Smooth muscle cell of bladder (primary cell): ENCODE measurements at places on chromosomes 7 and 10. TPM values are rescaled to one million over a fixed set of nuclear protein-coding genes. Genes with fewer than 3 reads are reported as not detected.

The CFAP46 gene
- total RNA-seq: 0.37 and 1.1 TPM in 2 replicates

The MRLN gene
- total RNA-seq: not detected in 2 replicates

The OR2A42 gene
- under 0.01 TPM in 1 of 2 replicates, not detected in the other for total RNA-seq

The TAS2R5 gene
- total RNA-seq: 0.57 and 0.92 TPM in 2 replicates

The SPDYE5 gene
- total RNA-seq: not detected in 2 replicates

The PLEKHA8 gene
- 10.1 and 11.4 TPM in 2 replicates for total RNA-seq

The PHYHIPL gene
- not detected in 2 replicates for total RNA-seq

The CTAGE4 gene
- 0.14 and 0.28 TPM in 2 replicates for total RNA-seq

The GBX1 gene
- not detected in 2 replicates for total RNA-seq

The FRMD4A gene
- total RNA-seq: 8.8 and 10.7 TPM in 2 replicates

The MMRN2 gene
- total RNA-seq: 1.7 and 1.8 TPM in 2 replicates

The FAM13C gene
- total RNA-seq: 0.83 and 0.85 TPM in 2 replicates

The FEZF1 gene
- total RNA-seq: not detected in 2 replicates

The CPN1 gene
- not detected in 2 replicates for total RNA-seq

The RTKN2 gene
- 0.83 and 1.00 TPM in 2 replicates for total RNA-seq

The SRRM3 gene
- 1.1 and 2.0 TPM in 2 replicates for total RNA-seq

The LRRC4 gene
- 0.28 and 0.46 TPM in 2 replicates for total RNA-seq

The NPY4R2 gene
- total RNA-seq: 0.28 TPM in 2 replicates

The OR2A1 gene
- not detected in 2 replicates for total RNA-seq

The VSIR gene
- 15.9 and 23.4 TPM in 2 replicates for total RNA-seq

The MINDY4 gene
- total RNA-seq: 3.6 and 5.0 TPM in 2 replicates

The CCL26 gene
- total RNA-seq: 4.8 and 6.2 TPM in 2 replicates

The NEURL1 gene
- total RNA-seq: 0.57 and 1.6 TPM in 2 replicates

The ANKRD30A gene
- not detected in 2 replicates for total RNA-seq

The SKIDA1 gene
- 0.28 TPM in 2 replicates for total RNA-seq

The GIMAP4 gene
- 0.28 TPM in 1 of 2 replicates, not detected in the other for total RNA-seq

The RBP3 gene
- under 0.01 TPM in 1 of 2 replicates, not detected in the other for total RNA-seq

The DLX5 gene
- total RNA-seq: not detected in 2 replicates

The GSTO2 gene
- 2.0 and 3.3 TPM in 2 replicates for total RNA-seq

The DNAJC12 gene
- 4.3 and 9.6 TPM in 2 replicates for total RNA-seq

The BAZ1B gene
- 45.8 and 54.6 TPM in 2 replicates for total RNA-seq

The HOXA5 gene
- total RNA-seq: 1.4 and 1.6 TPM in 2 replicates

The LDB3 gene
- total RNA-seq: under 0.01 TPM in 2 replicates

The PRLHR gene
- not detected in 2 replicates for total RNA-seq

The NKX2-3 gene
- not detected in 2 replicates for total RNA-seq

The FFAR4 gene
- not detected in 2 replicates for total RNA-seq

The NXPH1 gene
- not detected in 2 replicates for total RNA-seq

The GFRA1 gene
- 1.6 and 2.7 TPM in 2 replicates for total RNA-seq

The BICC1 gene
- 99.6 and 108 TPM in 2 replicates for total RNA-seq

The COL1A2 gene
- 4,803 and 7,669 TPM in 2 replicates for total RNA-seq

The PPP1R17 gene
- total RNA-seq: not detected in 2 replicates

The DHX32 gene
- total RNA-seq: 34.1 and 44.7 TPM in 2 replicates

The PLPP4 gene
- total RNA-seq: 0.46 and 2.1 TPM in 2 replicates

The ANKRD2 gene
- total RNA-seq: 0.71 and 1.2 TPM in 2 replicates

The GPR15LG gene
- not detected in 2 replicates for total RNA-seq

The RBM17 gene
- 38.4 and 45.6 TPM in 2 replicates for total RNA-seq

The FGFR2 gene
- 0.09 and 0.71 TPM in 2 replicates for total RNA-seq

The KLF14 gene
- 0.09 TPM in 1 of 2 replicates, not detected in the other for total RNA-seq
